ENCODE measurements at places on chromosomes 7 and 10.

DNA sequence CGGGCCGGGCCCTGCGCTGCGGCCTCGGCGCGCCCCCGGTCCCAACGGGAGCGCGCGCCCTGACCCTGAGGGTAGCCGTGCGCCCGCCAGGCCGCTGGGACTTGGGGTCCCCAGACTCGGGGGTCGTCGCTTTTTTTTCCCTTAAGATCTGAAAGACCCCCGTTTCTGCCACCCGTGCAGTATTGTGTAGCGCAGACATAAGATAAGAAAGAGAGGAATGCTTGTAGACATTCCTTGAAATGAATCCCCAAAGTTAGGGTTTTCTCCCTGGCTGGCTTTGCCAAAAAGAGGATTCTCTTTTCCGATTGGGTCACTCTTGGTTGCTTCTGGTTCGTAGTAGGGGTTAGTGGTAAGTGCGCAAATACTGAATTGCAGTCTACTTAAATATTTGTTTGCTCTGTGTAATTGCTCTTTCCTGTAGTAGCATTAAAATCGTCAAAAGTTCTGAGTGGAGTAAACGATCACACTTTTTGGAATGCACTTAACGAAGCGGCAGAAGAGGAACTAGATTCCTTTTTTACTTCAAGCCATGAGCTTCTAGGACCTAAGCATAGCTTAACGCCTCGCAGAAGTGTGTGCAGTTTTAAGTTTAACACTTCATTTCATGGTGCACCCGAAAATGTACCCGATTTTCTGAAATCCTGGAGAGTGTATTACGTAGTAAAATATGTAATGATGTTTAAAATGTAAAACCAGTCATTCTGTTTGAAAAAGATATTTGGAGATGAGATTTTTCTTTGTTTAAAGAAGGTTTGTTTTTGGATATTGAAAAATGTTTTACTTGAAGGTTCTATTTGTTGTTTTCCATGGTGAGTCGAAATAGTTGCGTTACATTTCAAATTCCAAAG, 1.3 kb downstream of the CUL1 start:
- no peak for DNase-seq

- no peak for DNase-seq
Observed at GRCh38 chr10:77819210-77820112, 107.1 kb downstream of the DLG5 start.

- no peak for DNase-seq
Observed at GRCh38 chr7:140635816-140636215, 4.8 kb downstream of the DENND2A start.

GRCh38 chr7:148050492-148051158, 539.9 kb upstream of the C7orf33 start:
- DNase-seq, result no peak

DNA sequence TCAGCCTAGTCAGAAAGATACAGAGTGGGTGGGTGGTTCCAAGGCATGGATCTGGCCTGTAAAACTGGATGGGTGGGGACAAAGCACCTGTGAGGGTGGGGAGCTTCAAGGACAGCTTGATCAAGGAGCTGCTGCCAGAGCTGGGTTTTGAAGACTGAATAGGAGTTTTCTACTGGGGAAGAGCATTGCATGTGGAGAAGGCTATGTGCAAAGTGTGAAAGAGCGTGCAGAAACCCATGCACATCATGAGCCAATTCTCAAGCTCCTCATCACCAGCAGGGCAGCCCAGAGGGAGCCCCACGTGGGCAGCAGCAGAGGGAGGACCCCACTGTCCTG, 58.6 kb downstream of the PDGFA start:
- no peak for DNase-seq

GRCh38 chr10:79203833-79204232, 135.1 kb downstream of the ZMIZ1 start:
- DNase-seq, result no peak

- DNase-seq, result no peak
Observed at GRCh38 chr7:108488768-108489538, 32.7 kb upstream of the NRCAM start.
